ENCODE measurements at places on chromosomes 12 and 14. TPM values are rescaled to one million over a fixed set of nuclear protein-coding genes. Genes with fewer than 3 reads are reported as not detected.

Gene CPNE6
- not detected for total RNA-seq

Gene KRT77
- not detected for total RNA-seq

Gene ATG101
- total RNA-seq, result 103 TPM

Gene OR4K14
- total RNA-seq, result not detected

Gene BIN2
- total RNA-seq, result 0.09 TPM

Gene RNF41
- 25.8 TPM for total RNA-seq
